Foreskin keratinocyte (primary cell): ENCODE measurements at places on chromosomes 2 and 18. TPM values are rescaled to one million over a fixed set of nuclear protein-coding genes. Genes with fewer than 3 reads are reported as not detected.

The GNLY gene
- polyA plus RNA-seq: not detected in 2 replicates

The ERICH2 gene
- polyA plus RNA-seq: 2.0 and 2.9 TPM in 2 replicates

The LYPD6 gene
- 3.2 and 4.6 TPM in 2 replicates for polyA plus RNA-seq

The SH2D6 gene
- 0.11 and 0.13 TPM in 2 replicates for polyA plus RNA-seq

The RTP5 gene
- not detected in 2 replicates for polyA plus RNA-seq

The LYPD1 gene
- polyA plus RNA-seq: 0.03 TPM in 1 of 2 replicates, not detected in the other

The PSMG2 gene
- 73.8 and 84.1 TPM in 2 replicates for polyA plus RNA-seq

The GLI2 gene
- polyA plus RNA-seq: 0.18 TPM in 1 of 2 replicates, not detected in the other

The RFTN2 gene
- not detected in 2 replicates for polyA plus RNA-seq

The PLCD4 gene
- 3.9 and 4.5 TPM in 2 replicates for polyA plus RNA-seq

The ANKRD36 gene
- polyA plus RNA-seq: 2.5 and 2.8 TPM in 2 replicates

The FBXO15 gene
- 0.28 and 0.64 TPM in 2 replicates for polyA plus RNA-seq

The SEH1L gene
- polyA plus RNA-seq: 22.4 and 30.0 TPM in 2 replicates

The OR6B2 gene
- not detected in 2 replicates for polyA plus RNA-seq

The AFF3 gene
- polyA plus RNA-seq: not detected in 2 replicates

The IL36RN gene
- polyA plus RNA-seq: 0.50 and 0.60 TPM in 2 replicates

The RMND5A gene
- 6.5 and 8.4 TPM in 2 replicates for polyA plus RNA-seq

The DOK6 gene
- not detected in 2 replicates for polyA plus RNA-seq

The SULT1C2 gene
- polyA plus RNA-seq: not detected in 2 replicates

The IL36A gene
- not detected in 2 replicates for polyA plus RNA-seq

The CPO gene
- polyA plus RNA-seq: not detected in 2 replicates
